ENCODE measurements at places on chromosomes 4 and X. TPM values are rescaled to one million over a fixed set of nuclear protein-coding genes. Genes with fewer than 3 reads are reported as not detected.

DNA sequence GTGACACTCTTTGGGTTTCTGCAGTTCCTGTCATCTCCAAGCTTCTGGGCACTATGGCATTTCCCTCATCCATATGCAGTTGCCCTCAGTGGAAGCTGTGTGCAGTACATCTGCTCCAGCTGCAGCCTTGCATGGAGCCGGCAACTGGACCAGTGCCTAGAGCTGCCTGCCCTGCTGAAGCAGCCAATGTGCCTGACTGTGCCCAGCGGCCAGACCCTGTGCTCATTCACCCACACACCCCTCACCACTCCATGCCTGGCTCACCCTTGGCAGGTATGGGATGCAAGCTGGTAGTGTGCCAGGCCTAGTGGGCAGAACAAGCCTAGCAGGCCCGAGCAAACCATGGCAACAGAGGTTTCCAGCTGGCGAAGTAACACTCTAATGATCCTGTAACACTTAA is 370.8 kb downstream of the FSTL5 start:
- no peak for DNase-seq

GRCh38 chr4:86640469-86640868 is 46.4 kb downstream of the PTPN13 start:
- DNase-seq: no peak

GRCh38 chr4:26000274-26000950 is 86.4 kb downstream of the SMIM20 start:
- DNase-seq: no peak

Gene GDPD2
- total RNA-seq: not detected

DNA sequence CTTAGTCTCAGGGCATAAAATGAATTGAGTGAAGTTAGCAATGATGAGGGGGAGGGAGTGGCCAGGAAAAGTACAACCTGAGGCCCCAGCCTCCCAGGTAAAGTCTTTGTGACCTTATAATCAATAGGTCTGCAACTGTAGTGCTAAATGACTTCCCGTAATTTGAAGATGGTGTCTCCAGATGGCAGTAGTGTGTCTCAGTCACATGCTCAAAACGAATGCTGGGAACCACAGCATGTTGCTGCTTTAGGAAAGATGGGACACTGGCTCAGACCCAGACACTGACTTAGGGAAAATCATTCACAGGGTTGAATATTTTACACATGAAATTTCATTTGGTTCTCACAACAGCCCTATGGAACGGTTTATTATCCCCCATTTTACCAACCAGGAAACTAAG is 10.3 kb downstream of the SRPX2 start:
- no peak for DNase-seq

DNA sequence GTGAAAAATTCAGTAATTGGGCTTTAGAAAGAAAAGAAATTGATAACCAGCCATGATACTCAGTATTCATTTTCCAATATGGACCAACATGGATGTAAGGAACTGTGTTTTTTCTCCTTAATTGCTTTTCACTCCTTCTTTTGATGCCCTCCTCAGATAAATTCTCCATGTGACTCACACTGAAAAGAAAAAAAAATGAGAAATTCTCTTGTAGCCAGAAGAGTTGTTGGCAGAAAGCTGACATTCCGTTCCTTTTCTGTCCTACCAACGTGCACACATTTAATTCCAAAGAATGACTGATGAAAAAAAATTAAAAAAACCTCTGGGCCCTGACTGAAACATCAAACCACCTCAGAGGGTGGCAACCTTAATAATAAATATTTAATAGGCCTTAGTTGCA is 153.1 kb downstream of the AMELX start:
- DNase-seq: no peak

DNA sequence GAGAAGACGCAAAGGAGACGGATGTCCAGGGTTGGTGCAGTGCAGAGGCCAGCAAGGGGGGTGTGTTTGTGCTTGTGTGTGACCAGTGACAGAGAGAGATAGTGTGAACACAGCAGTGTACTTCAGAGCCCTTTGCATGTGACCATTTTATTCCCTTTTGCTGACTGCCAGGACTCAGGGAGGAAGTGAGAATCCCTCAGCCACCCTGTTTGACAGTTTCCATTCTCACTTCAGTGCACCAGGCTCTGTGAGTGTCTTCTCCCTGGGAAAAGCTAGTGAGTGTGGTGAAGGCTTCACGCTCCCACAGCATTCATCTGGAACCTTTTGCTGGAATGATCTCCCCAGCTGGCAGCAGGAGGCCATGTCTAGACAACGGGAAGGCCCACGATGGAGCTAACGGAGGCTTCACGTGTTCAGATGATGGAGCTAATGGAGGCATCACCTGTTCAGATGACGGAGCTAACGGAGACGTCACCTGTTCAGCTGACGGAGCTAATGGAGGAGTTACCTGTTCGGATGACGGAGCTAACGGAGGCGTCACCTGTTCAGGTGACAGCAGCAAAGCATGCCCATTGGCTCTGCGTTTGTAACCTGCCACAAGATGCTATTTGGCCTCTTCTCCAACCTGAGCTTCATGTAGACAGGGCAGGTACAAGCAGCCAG is 195.4 kb downstream of the AFAP1 start:
- no peak for DNase-seq

GRCh38 chr4:176443646-176444409 is 124.1 kb downstream of the SPCS3 start:
- no peak for DNase-seq

- DNase-seq: no peak
Measured at GRCh38 chrX:132810964-132811712, 147.3 kb downstream of the HS6ST2 start.

DNA sequence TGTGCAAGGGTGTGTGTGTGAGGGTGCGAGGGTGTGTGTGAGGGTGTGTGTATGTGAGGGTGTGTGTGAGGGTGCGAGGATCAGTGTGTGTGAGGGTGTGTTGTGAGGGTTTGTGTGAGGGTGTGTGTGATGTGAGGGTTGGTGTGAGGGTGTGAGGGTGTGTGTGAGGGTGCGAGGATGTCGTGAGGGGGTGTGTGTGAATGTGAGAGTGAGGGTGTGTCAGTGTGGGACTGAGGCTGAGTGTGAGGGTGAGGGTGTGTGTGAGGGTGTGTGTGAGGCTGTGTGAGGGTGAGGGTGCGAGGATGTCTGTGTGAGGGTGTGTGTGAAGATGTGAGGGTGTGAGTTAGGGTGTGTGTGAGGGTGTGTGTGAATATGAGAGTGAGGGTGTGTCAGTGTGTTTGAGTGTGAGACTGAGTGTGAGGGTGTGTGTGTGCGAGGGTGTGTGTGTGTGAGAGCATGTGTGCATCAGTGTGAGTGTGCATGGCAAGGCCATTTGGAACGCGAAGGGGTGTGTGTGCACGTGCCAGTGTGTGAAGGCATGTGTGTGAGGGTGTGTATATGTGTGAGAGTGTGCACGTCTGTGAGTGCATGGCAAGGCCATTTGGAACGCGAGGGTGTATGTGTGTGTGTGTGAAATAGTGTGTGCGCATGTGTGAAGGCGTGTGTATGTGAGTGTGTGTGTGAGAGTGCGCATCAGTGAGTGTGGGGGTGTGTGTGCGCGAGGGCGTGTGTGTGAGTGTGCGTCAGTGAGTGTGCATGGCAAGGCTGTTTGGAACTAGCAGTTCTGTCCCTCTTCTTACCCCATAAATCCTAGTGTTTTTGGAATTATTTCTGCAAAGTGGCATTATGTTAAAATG is 69.8 kb downstream of the RGS12 start:
- no peak for DNase-seq

Gene HGFAC
- total RNA-seq: not detected

DNA sequence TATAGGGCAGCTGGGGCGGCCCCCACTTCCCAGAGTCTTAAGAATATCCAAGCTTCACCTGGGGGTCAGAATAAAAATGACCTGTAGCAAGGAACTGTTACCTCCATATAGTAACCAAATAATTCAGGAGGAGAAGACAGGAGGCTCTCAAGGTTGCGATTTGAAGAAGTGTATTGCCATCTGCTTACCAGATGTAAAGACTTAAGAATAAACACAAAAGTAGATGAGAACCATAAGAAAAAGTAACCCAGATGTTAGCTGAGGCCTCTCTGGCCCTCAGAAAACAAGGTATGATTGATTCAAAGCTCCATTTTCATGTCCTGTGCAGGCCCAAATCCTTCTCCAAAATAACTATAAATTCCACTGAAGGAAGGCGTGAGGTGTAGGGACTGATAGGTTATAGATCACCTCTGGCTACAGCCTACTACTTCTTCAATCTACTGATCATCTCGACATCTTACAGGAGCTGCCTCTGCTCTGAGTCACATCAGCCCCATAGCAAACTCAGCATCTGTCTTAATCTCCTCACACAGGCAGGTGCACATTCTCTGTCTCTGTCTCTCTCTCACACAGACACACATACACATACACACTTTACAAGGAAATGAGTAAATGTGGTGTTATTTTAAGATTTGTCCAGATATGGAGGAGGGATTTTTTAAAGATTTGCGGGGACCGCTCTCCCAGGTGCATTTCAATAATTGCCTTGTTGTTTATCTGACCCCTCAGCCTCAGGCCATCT is 193.9 kb upstream of the EDNRA start:
- no peak for DNase-seq

Gene TASL
- 0.57 TPM for total RNA-seq

Gene SHISA3
- 0.18 TPM for total RNA-seq

Gene INPP4B
- 26.6 TPM for total RNA-seq

GRCh38 chr4:7799306-7799705 is 140.4 kb downstream of the AFAP1 start:
- no peak for DNase-seq

DNA sequence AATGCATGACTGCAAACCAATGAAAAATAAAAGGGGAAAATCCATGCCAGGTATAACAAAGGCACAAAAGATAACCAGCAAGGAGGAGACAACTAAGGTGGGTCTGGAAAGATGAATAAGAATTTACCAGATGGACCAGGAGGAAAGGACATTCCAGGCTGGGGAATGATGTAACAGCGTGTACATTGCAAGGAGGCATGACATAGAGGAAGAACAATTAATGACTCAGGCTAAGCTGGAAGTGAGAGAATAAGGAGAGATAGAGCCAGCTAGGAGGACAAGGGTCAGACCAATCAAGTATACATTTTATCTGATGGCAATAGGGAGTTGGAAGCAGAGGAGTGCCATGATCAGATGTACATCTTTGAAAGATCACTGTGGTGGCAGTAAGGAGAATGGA is 57.0 kb downstream of the MTMR8 start:
- DNase-seq: no peak

Gene USP26
- total RNA-seq: not detected

Gene GC
- total RNA-seq: not detected

DNA sequence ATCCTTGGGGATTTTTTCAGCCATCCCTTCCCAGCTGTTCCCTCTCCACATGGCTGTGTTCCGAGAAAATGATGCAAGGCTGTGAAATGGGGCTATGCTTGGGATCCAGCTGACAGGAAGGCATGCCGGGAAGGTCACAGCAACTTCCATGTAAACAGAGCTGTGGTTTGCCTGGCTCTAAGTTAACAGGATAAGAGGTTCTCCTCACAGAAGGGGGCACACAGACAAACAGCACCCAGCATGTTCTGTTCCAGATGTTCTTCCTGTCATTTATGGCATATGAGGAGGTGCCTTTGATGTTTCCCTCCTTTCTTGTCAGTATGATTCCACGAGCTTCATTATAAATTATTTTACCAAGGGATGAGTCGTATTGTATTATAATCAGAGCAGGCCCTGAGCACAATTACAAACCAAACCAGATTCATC is 220.7 kb downstream of the ANTXR2 start:
- DNase-seq: no peak

DNA sequence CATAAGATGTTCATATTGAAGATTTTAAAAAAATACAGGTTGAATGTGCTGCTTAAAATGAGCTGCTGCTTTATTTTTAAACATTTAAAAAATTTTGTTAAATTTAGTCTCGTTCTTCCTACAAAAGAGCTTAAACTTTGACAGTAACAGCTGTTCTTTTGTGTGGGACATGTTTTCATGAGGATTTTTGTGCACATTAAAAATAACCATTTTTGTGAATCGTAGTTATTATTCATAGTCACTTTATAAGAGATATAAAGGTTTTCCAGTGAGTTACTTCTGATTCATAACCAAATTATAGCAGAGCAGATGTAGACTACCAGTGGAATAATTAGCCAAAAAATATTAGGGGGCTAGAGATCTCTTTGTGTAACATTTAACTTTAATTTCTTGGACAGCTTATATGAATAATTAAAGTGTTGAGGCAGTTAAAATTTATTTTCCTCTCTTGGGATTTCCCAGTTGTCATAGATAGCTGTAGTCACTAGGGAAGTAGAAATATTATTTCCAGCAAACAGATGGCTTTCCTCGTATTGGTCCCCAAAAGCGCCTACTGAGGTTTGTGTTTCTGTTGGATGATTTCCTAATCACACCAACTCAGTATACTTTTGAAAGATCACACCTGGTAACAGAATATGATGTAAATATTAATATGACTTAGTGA is 24.2 kb downstream of the RBPJ start:
- no peak for DNase-seq

Gene SUPT20HL1
- not detected for total RNA-seq

Gene CXCL9
- not detected for total RNA-seq

- DNase-seq: no peak
Measured at GRCh38 chr4:3467601-3468031, 4.5 kb downstream of the DOK7 start.

- DNase-seq: no peak
Measured at GRCh38 chrX:41200785-41201184, 115.5 kb downstream of the USP9X start.

GRCh38 chrX:11439846-11440245 is 146.6 kb downstream of the AMELX start:
- DNase-seq: no peak

- no peak for DNase-seq
Measured at GRCh38 chr4:83025563-83025962, 9.4 kb upstream of the COPS4 start.

- no peak for DNase-seq
Measured at GRCh38 chr4:17687237-17687857, 72.9 kb downstream of the MED28 start.

Gene CSN1S1
- not detected for total RNA-seq

GRCh38 chrX:37776987-37777325 is 2.9 kb upstream of the CYBB start:
- DNase-seq: no peak

Gene PDE6B
- total RNA-seq: 0.75 TPM

- DNase-seq: no peak
Measured at GRCh38 chr4:76201276-76201675, 12.3 kb downstream of the SCARB2 start.

DNA sequence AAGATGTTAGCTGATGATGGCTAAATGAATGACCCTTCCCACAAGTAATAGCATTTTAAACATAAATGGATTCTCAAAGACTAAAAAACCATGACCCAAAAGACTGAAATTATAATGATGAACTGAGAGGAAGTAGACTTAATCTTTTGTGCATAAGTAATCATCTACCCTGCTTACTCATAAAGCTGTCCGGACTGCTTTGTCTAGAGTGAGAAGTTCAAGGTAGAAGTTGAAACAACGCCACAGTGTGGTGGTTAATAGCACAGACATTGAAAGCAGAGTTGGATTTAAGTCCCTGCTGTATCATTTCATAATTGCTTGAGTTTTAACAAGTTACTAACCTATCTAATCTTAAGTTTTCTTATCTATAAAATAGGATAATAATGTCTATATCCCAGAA is 346.6 kb downstream of the CENPC start:
- DNase-seq: no peak

Gene KLF8
- 38.1 TPM for total RNA-seq

Gene GPRASP1
- 0.45 TPM for total RNA-seq

Measured in esophagus squamous epithelium (tissue), 5 donors.